IPS DF 6.9 (cell line): ENCODE measurements at places on chromosomes 2 and 18.

GRCh38 chr2:232901736-232902578 is 31.9 kb downstream of the SNORC start:
- H3K27ac ChIP-seq = no peak overlapping the region
- no peak overlapping the region for H3K4me3 ChIP-seq
- peaks cover 3% of the 10 kb centered on the region for H3K4me1 ChIP-seq
- H3K36me3 ChIP-seq = no peaks in the 10 kb centered on the region
- peaks cover 5% of the 10 kb centered on the region; the same call in 1 of the 2 replicates for H3K27me3 ChIP-seq
- DNase-seq = no peak

DNA sequence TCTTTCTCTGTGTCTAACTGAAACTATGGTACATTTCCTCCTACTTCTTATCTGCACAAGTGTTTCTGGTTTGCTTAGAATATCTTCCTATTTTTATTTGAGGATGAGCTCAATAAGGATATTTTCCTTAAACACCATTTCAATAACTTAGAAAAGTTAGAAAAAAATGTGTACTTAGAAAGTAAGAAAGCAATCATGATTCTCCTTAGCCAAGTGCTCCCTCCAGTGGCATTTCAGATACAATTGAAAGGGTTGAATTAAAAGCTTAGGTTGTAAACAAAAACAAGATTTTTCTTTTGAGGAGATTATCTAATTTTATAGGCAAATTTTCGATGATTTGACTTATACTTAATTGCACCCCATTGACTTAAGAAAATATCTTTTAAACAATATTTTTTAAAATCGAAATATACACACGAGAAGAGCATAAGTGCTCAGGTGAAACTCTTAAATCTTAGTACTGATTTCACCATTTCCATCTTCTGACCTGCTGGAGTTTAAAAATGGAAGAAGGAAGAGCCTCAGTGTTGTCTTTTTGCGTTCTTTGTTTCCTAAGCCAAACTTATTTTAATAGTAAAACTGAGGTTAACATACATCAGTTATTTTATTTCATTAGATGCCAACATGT is 26.9 kb downstream of the C18orf63 start:
- no peak overlapping the region for H3K4me3 ChIP-seq
- H3K27ac ChIP-seq = no peak overlapping the region
- no peaks in the 10 kb centered on the region for H3K4me1 ChIP-seq
- H3K36me3 ChIP-seq = no peaks in the 10 kb centered on the region
- H3K27me3 ChIP-seq = no peaks in the 10 kb centered on the region

- no peaks in the 10 kb centered on the region for H3K27me3 ChIP-seq
- DNase-seq = no peak
- no peaks in the 10 kb centered on the region for H3K4me1 ChIP-seq
- H3K4me3 ChIP-seq = no peak overlapping the region
- H3K27ac ChIP-seq = no peak overlapping the region
Measured at GRCh38 chr2:128820452-128820851, 501.8 kb upstream of the HS6ST1 start.

DNA sequence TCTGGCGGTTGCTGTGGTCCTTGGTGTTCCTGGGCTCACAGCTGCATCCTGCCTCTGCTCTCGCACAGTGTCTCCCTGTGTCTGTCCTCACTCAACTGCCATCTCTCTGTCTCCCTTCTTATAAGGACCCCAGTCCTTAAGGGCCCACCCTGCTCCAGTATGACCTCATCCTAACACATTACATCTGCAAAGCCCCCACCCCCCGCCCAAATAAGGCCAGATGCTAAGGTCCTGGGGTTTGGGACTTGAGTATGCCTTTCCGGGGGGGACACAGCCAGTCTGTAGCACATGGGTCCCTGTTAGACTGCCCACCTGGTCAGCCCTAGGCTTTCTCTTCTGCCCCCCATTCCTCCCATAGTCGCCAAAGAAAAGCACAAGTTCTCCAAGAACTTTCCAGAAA is 40.7 kb downstream of the FER1L5 start:
- H3K4me1 ChIP-seq = no peaks in the 10 kb centered on the region; the same call in 1 of the 2 replicates
- H3K4me3 ChIP-seq = no peak overlapping the region

GRCh38 chr2:83578405-83578804 is 880.7 kb downstream of the SUCLG1 start:
- DNase-seq = no peak
- H3K27ac ChIP-seq = no peak overlapping the region
- H3K4me1 ChIP-seq = no peaks in the 10 kb centered on the region
- no peaks in the 10 kb centered on the region for H3K36me3 ChIP-seq

DNA sequence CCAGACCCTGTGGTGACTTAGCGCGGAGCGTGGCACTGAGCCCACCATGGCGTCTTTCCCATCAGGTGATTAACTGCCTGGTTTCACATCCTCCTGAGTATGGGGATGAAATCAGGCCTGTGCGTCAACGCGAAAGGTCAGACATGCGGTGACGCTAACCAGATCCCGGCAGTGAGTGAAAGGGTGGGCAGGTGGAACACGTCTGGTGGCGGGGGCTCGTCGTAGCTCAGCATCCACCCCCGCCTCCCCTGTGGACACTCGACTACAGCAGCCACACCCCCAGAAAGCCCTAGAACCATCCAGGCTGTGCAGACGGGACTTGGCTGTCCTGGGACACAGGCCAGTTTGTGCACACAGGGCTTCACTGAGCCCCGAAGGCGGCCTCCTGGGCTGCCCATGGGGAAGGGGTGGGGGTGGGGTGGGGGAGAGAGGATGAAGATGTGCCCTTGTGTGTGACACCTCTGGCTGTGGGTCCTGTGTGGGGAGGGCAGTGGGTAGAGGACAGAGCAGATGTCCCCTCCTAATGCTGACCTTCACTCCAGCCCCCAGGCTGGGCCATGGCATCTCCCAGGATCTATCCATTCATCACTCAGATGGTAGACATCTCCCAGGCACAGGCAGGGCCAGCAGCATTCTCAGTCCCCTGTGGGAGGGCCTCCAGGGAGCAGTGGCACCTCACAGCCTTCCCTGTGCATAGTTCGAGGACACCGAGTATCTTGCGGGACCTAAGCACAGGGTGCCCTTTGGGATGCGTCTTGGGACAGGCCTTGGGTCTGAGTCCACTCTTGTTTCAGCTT is 27.5 kb downstream of the RAMP1 start:
- H3K27me3 ChIP-seq = no peaks in the 10 kb centered on the region

DNA sequence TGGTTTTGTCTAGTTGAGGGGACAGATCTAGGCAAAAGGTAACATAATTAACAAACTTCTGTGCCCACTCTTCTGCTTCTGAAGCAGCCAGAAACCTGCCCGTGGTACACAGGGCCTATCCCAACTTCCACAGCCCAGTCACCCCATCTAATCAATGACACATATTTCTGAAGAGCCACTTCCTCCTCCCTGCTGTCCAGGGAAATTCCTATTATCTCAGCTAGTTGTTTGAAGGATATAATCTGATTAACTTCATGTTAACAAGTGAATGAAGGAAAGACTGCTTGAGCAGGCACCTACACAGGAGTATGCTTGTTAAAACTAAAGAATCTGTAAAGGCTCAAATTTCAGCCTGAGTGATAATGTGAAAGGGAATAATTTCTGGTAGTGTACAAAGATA is 61.4 kb downstream of the CCDC148 start:
- H3K36me3 ChIP-seq = no peaks in the 10 kb centered on the region
- H3K4me1 ChIP-seq = no peaks in the 10 kb centered on the region
- H3K27me3 ChIP-seq = no peaks in the 10 kb centered on the region
- H3K27ac ChIP-seq = no peak overlapping the region
- DNase-seq = no peak
- no peak overlapping the region for H3K4me3 ChIP-seq

DNA sequence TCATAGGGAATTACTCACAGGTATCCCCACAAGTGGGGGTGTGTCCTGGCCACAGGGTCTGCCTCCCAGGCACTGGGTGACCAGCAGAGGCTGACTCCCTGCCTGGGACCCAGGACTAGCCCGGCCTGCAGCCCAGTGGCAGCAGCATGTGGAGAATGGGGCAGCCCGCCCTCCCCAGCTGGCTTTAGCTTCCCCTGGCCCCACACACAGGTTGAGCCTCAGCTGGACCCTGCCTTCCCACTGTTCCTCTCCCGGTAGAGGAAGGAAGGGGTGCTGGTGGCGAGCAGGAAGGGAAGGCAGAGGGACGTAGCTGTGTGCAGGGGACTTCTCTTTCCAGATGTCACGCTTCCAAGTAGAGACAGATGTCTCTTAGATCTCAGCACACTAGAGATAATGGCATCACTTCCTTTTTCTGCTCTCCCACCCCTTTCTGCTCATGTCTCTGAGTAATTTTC is 51.4 kb downstream of the EMILIN2 start:
- H3K36me3 ChIP-seq = no peaks in the 10 kb centered on the region
- no peaks in the 10 kb centered on the region for H3K27me3 ChIP-seq
- H3K4me1 ChIP-seq = peaks cover 4% of the 10 kb centered on the region; the same call in 1 of the 2 replicates
- DNase-seq = no peak
- H3K27ac ChIP-seq = no peak overlapping the region

GRCh38 chr18:741931-742512 is 29.6 kb upstream of the ENOSF1 start:
- DNase-seq = no peak
- no peaks in the 10 kb centered on the region for H3K4me1 ChIP-seq
- H3K36me3 ChIP-seq = peaks cover 3% of the 10 kb centered on the region; the same call in 1 of the 2 replicates
- no peak overlapping the region for H3K27ac ChIP-seq
- no peaks in the 10 kb centered on the region for H3K27me3 ChIP-seq

GRCh38 chr2:191946471-191947182 is 99.7 kb upstream of the CAVIN2 start:
- H3K27me3 ChIP-seq = no peaks in the 10 kb centered on the region
- DNase-seq = no peak
- H3K36me3 ChIP-seq = no peaks in the 10 kb centered on the region
- H3K4me1 ChIP-seq = no peaks in the 10 kb centered on the region

DNA sequence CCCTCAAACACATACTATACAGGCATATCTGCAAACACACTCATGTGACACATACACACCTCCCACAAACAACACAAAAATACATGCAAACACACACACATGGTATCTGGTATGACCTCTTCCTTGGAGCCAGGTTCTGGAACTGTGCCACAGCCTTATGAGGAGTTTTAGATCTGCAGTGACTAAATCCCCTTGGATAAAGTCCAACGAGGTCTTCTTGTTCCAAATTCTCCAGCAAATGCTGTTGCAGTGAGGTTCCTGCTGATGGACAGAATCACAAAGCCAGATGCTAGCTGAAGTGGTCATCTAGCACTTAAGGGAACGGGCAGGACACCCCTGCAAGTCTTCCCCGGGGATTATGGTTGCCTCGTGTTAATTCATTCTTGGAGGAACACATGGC is 54.5 kb upstream of the DAPL1 start:
- no peak overlapping the region for H3K4me3 ChIP-seq
- H3K4me1 ChIP-seq = peaks cover 5% of the 10 kb centered on the region; the same call in 1 of the 2 replicates
- no peaks in the 10 kb centered on the region for H3K27me3 ChIP-seq
- no peak overlapping the region for H3K27ac ChIP-seq
- no peak for DNase-seq
- H3K36me3 ChIP-seq = no peaks in the 10 kb centered on the region

DNA sequence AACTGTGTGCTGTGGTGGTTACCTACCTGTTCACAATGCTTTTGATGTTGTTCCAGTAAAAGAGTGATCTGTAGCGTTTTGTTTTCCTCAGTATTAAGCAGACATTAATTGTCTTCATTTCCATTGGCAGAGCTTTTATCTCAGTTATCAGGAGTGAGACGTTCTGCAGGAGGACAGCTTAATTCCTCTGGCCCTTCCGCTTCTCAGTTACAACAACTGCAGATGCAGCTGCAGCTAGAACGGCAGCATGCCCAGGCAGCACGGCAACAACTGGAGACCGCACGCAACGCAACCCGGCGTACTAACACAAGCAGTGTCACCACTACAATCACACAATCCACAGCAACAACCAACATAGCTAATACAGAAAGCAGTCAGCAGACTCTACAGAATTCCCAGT is 78.3 kb downstream of the KCMF1 start:
- no peak overlapping the region for H3K4me3 ChIP-seq
- no peak overlapping the region for H3K27ac ChIP-seq
- no peaks in the 10 kb centered on the region for H3K4me1 ChIP-seq
- peaks cover 5% of the 10 kb centered on the region; the same call in 1 of the 2 replicates for H3K36me3 ChIP-seq
